Pancreas (tissue), 10 donors: ENCODE measurements at places on chromosomes 6 and 20. TPM values are rescaled to one million over a fixed set of nuclear protein-coding genes. Genes with fewer than 3 reads are reported as not detected.

- no peak for DNase-seq
Measured at GRCh38 chr20:48159145-48160008, 374.1 kb upstream of the SULF2 start.

- DNase-seq, result no peak
Measured at GRCh38 chr20:38304845-38305447, 990 bp downstream of the BPI start.

GRCh38 chr6:112287577-112288225 lies 33.3 kb upstream of the LAMA4 start:
- DNase-seq, result no peak

GRCh38 chr6:125804264-125804663 lies 13.5 kb downstream of the NCOA7 start:
- DNase-seq, result no peak

The BTN1A1 gene
- total RNA-seq, result not detected

DNA sequence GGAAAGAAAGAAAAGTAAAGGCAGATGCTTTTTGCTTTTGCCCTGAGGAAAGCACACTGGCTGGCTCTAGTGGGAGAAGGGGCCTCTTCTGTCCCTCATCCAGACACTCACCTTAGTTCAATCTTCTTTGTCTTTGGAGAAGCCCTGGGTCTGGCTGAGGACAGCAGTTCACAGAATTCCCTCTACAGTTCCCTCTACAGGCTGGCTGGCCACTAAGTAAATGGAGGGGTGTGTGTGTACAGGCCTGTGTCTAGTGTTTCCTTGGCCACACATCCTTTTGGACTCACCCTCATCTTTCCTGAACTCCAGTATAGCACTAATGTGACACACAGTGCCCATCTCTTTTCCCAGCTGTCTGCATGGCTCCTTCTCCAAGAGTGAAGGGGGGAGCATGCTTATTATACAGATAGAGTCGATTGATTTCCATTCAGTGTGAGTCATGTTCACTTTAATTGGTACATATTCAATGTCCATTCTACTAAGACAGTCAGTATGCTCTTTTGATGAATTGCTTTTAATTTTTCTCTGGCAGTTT lies 26.0 kb upstream of the CLVS2 start:
- DNase-seq, result no peak
